ENCODE measurements at places on chromosomes 7 and 10.

- no peak for DNase-seq
These were observed 93.3 kb downstream of the CUL2 start for GRCh38 chr10:34996843-34997242.

DNA sequence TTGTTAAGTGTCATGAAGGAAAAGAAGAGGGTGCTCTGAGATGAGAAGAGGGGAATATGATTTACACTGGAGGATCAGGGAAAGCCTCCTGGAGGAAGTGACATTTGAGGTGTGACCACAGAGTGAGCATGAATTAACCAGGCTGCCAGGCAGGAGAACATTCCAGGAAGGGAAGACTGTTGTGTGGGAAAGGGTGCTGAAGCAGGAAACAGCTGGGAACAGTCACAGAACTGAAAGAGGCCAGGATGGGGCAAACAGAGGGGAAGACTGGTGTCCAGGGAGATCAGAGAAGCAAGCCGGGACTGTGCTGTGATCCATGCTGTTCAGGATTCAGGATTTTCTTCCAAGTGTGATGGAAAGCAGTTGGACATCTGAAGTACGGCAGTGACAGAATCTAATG is 14.9 kb downstream of the HIPK2 start:
- DNase-seq, result no peak

DNA sequence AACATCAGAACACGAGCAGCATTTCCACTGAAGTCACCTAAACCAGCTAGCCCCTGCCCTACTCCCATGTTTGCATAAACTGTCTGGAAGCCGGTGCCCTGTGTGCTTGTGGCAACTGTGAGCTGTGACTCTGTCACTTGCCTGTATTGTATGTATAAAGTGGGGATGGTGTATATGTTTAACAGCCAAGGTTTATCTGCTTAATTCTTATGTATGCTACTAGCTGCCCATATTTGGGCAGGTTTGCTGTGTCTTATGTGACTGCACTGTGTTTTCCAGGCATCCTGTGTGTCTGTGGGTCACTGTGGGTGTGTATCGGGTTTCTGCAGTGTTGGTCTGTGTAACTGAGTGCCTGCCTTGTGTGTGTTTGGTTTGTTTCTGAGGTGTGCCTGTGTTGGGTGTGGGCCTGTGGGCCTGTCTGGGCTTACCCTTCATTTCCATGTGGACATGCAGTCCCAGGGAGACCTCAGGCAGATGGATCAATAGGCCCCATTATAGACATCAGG is 9.3 kb downstream of the LBX1 start:
- no peak for DNase-seq

DNA sequence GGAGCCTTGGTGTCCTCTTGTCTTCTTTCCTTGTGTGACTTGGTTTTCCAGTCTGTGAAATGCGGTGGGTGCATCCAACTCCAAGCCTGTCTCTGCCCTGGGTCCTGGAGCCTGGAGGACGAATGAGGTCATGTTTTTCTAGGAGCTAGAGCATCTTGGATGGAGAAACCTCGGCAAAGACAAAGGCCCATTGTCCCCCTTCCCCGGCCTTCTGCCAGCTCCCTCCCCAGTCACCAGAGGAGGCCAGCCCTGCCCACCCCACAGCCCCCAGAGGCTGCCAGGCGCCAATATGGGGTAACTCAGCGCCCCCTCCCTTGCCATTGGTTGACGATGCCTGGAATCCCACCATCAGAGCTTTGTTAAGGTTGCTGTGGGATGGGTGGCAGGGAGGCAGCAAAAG is 40.4 kb downstream of the KCTD7 start:
- DNase-seq, result no peak

- DNase-seq, result no peak
These were observed 416.2 kb upstream of the TPK1 start for GRCh38 chr7:145252031-145252430.

DNA sequence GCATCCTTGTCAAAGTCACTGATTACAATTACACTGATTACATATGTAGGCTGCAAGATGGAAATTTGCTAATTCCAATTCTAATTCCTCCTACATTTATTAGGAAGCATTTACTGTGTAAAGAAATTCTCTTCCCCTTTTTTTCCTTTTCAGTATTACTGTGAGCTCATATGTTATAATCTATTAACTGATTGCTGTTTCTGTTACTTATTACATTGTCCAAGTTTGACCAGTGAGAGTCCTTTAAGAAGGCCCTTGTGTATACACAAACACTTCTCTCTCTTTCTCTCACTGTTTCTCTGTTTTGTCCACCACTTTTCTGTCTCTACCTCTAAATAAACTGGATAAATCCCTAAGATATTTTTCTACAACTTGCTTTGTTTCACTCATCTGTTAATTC is 31.5 kb downstream of the PHF14 start:
- no peak for DNase-seq

DNA sequence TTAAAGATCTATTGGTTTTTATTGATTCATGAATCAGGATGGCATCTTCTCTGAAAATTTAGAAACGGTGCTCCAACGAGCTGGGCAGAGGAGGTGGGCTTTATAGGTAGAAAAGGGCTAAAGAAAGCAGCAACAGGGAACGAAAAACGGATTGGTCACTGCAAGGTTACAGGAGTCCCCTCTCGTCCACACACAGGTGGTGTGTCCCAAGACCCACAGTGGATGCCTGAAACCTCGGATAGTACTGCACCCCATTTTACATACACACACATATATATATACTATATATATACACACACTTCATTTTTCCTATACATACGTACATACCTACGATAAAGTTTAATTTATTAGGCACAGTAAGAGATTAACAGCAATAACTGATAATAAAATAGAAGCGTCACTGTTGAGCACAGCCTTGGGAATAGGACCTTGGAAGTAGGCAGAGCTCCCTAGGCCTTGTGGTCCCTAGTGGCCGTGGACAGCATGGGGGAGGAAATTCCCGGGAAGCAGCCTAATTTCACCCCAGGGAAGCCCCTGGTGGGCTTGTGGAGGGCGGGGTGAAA is 737 bp upstream of the NUB1 start:
- DNase-seq, result no peak

- DNase-seq, result no peak
These were observed 639.5 kb downstream of the LRMDA start for GRCh38 chr10:76070916-76071315.

- no peak for DNase-seq
These were observed 14.4 kb upstream of the GSTK1 start for GRCh38 chr7:143248761-143249354.

GRCh38 chr7:50480797-50481196 is 30.6 kb upstream of the FIGNL1 start:
- DNase-seq, result no peak

DNA sequence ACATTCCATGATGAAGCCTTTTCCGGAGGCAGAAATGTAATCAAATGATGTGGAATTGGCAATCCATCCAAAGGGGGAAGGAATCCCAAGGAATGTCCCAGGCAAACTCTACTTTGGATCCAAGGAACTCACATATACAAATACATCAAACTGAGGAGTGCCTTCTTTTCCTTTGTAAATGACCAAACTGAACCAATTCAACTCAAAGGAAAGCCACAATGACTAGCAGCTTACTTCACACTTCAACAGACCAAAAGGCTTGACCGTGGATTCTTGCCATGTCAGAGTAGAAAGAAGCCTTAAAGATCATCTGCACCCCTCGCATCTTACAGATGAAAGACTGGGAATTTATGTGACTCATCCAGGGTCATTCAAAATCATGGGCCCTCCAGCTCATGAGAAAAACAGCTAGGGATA is 79.7 kb upstream of the MACROH2A2 start:
- DNase-seq, result no peak

DNA sequence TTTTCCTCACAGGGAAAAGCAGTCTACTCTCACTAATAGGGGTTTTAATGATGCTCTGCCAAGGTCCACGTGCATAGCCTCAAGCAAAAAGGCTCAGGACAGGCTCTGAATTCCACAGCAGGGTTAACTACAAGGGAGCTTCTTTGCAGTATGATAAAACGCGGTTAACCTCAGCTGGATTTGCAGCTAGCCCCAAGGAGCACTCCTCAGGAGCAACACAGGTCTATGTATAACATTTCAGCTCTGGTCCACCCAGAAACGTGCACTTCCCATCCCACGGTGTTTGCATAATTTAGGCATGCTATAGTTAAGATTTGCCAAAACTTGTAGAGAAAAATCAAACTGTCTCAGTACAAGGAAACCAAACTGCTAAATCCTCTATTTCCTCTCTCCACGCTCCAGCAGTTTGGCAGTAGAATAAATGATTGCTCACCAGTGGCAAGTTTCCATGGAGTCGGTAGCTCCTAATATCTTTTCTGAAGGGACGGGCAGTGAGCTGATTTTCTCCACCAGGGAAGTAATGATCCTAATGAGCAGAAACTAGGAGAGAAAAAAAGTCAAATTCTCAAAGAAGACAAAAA is 13.1 kb upstream of the ASB4 start:
- DNase-seq, result no peak

- no peak for DNase-seq
These were observed 93.8 kb upstream of the GNA12 start for GRCh38 chr7:2937701-2938513.

DNA sequence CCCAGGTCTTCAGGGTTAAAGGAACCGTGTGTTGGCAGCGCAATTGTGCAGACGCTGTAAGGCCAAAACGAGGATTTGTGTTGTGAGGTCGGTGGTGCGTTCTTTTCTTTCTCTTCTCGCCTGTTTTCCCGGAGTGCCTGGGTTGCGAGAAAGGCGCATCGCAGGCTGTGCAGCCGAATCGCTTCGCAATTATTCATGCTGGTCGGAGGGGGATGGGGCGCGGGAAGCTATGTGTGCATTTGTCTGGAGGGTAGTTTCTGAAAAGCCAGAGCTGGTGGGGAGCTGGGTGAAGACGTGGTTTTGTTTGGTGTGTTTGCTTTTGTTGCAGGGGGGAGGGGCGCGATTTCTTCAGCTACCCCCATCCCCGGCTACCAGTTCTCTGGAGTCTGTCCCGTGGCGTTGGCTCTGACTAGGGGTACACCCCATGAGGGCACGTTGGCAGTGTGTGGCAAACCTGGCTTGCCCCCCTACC is 2.1 kb downstream of the MXI1 start:
- DNase-seq, result peak; percentile 42

DNA sequence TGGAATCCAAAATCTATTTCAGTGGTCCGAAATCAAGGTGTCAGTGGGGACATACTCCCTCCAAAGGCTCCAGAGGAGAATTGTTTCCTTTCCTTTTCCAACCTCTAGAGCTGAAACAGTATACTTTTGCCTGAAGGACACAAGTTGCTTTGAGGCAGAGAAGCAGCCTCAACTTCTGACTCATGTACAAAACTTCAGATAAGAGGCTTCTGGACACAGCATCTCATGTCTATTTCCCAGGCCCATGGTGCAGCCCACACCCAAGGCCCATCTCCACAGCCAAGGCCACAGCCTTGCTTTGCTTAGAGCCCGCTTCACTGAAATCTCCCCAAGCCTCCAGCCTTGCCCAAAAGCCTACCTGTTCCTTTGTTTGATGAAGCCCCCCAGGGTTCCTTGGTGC is 68.9 kb downstream of the ZNF467 start:
- no peak for DNase-seq

DNA sequence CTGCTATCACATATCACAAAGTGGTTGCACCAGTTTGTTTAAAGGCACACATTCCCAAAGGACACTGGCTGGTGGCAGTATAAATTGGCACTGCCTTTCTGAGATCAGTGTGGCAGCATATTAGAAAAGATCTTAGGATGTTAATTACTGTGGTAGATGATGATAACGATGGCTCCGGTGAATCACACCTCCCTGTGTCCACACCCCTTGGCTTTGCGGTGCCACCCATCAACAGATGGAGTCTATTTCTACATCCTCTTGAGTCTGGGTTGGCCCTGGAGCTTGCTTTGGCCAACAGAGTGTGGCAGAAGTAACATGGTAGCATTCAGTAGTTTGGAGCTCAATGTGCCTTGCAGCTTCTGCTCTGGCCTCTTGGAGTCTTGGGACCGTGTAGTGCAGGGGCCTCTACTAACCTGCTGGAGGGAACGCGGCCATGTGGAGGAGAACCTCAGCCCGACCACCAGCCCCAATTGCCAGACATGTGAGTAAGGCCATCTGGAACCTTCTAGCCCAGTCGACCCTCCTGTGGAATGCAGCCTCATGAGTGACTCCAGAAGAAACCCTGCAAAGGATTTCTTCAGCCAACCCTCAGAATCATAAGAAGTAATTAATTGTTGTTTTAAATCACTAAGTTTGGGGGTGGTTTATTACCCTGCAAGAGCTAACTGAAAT is 27.2 kb upstream of the PLEKHA1 start:
- no peak for DNase-seq

GRCh38 chr7:95220328-95220727 is 104.0 kb downstream of the PON1 start:
- DNase-seq, result no peak

DNA sequence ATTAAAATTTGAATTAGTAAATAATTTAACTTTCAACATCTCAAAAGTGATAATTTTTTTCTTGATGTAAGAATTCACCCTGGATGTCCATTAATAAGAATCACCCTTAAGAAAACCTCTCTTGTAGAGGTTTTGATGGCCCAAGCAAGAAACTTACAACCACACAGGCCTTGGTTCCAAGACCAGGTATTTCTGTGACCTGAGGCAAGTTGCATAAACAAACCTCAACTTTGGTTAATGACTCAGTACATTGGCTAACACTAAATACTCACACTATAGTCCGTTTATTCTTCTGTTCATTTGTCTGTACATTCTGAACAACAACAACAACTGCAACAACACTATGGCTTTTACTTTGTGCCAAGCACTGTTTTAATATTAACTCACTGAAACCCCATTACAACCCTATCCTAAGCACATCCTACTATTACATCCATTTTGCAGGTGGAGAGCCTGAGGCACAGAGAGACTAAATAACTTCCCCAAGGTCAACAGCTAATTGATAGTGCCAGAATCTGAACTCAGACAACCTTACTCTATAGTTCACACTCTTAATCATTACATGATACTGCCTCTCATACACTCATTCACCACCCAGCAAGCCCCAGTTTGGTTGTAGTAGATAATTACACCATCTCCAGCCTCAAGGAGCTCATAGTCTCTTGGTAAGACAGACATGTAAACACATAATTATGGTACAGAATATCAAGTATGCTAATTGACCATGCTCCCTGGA is 6.6 kb downstream of the ANK3 start:
- no peak for DNase-seq

GRCh38 chr7:31791881-31792280 is 104.9 kb downstream of the PPP1R17 start:
- no peak for DNase-seq

DNA sequence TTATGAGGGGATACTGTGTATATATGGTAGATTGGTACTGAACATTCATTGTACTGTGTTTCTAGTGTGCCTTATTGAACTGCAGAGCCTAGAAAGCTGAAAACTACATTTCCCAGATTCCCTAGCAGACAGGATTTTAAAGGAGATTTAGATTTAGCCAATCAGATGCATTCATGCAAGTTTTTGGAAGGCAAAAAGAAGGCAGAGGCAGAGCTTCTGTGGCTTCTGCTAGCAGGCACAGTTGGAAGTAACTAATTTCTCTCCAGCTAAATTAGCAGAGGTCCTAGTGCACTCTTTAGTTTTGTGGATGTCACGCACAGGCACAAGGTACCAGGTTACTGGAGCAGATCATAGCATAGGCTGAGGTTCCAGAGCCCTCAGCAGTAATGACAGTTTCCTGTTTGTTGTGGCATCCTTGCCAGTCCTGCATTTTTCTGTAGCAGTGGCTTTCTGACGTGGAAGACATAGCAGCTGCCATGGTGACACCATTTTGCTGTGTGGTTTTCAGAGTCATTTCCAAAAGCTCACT is 83.7 kb upstream of the CCDC71L start:
- DNase-seq, result no peak

- no peak for DNase-seq
These were observed 9.8 kb downstream of the LRMDA start for GRCh38 chr10:75441196-75441595.

GRCh38 chr7:120941064-120941463 is 9.5 kb upstream of the ING3 start:
- DNase-seq, result no peak

GRCh38 chr10:395665-396064 is 260.4 kb downstream of the ZMYND11 start:
- DNase-seq, result no peak
